ENCODE measurements at places on chromosomes 6 and 20. TPM values are rescaled to one million over a fixed set of nuclear protein-coding genes. Genes with fewer than 3 reads are reported as not detected.

Gene SCRT2
- not detected for total RNA-seq

Gene TRIM31
- not detected for total RNA-seq

Gene PBX2
- total RNA-seq = 42.5 TPM

Gene CDSN
- not detected for total RNA-seq

Gene CALHM4
- 0.11 TPM for total RNA-seq

Gene PACRG
- total RNA-seq = 0.09 TPM

Gene SLC22A16
- under 0.01 TPM for total RNA-seq

Gene SMLR1
- not detected for total RNA-seq

Gene COL10A1
- total RNA-seq = not detected

Gene POU3F2
- not detected for total RNA-seq

Gene LAMP5
- 7.8 TPM for total RNA-seq

Gene ARFGEF3
- total RNA-seq = 1.7 TPM

Gene CRIP3
- total RNA-seq = not detected

Gene IFT52
- total RNA-seq = 37.4 TPM

Gene SIRPB2
- 0.09 TPM for total RNA-seq

Gene KCNK16
- not detected for total RNA-seq
